ENCODE measurements at places on chromosomes 4 and X. TPM values are rescaled to one million over a fixed set of nuclear protein-coding genes. Genes with fewer than 3 reads are reported as not detected.

DNA sequence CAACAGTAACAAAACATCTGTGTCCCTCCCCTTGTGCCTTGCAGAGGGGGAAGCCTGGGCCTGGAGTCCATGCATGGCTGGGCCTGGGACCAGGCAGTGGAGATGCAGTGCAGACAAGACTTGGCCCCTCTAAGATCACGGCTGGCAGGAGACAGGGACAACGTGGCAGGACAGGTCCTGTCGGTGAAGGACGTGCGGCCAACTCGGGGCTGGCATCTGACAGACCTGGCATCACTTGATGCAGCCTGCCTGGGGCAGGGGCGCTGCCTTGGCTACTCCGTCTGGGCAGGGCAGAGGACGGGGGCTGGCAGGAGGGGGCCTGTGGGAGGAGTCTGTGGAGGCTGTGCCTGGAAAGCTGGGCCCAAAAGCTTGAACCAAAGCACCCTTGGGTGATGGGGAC, 112.1 kb downstream of the CPZ start:
- no peak for DNase-seq

DNA sequence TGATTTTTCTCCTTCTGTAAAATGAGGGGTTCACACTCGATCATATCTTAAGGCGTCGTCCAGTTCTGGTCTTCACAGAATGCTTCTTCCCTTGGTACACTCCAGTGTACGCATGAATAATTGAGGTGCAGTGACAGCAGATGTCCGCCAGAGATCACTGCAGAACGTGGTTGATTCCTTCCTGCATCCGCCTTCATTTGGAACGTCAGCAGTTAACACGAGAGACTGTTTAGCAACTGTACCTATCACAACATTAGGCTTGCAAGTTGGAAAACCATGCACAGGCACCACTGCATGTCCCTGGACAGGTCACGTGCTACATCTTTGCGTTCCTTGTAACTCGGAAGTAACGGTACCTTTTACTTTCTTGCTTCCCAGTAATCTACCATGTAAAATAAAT, 66.0 kb upstream of the GEMIN8 start:
- peak; percentile 31 for DNase-seq

Gene SPOCK3
- 2.0 TPM for total RNA-seq

Gene TBC1D14
- total RNA-seq, result 22.0 TPM

DNA sequence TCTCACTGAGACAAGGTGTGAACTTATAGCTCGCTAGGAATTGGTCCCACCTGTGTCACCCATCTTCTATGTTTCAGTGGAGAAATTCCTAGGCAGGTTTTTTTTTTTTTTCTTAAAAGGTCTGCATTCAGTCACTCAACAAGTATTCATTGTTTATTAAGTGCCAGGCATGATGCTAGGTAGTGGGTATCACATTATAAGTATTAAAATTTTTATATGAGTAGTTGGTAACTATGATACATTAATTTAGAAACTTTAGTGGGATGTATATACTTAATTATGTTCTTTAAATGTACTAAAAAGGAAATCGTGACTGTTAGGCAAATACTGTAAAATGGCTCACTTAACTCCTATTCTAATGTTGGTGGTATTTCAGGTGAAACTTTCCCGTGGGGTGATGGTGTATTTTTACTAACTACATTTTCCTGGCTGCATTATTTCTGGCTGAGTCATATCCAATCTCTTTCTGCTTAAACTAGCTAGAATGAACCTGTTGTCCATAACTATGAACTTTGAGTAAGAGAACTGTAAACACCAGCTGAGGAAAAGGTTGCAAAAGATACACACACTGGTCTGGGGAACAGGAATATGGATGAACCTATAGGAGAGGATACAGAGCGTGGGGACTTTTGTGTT, 49.3 kb upstream of the MED14 start:
- DNase-seq, result no peak

Gene ARHGAP36
- total RNA-seq, result not detected

- no peak for DNase-seq
These were observed 178.7 kb downstream of the DCTD start for GRCh38 chr4:182738283-182739047.

GRCh38 chr4:122710434-122711308, 21.8 kb upstream of the BBS12 start:
- no peak for DNase-seq

- no peak for DNase-seq
These were observed 29.1 kb downstream of the ANAPC4 start for GRCh38 chr4:25406081-25406692.

- DNase-seq, result no peak
These were observed 95.1 kb upstream of the DGKK start for GRCh38 chrX:50565718-50566117.

DNA sequence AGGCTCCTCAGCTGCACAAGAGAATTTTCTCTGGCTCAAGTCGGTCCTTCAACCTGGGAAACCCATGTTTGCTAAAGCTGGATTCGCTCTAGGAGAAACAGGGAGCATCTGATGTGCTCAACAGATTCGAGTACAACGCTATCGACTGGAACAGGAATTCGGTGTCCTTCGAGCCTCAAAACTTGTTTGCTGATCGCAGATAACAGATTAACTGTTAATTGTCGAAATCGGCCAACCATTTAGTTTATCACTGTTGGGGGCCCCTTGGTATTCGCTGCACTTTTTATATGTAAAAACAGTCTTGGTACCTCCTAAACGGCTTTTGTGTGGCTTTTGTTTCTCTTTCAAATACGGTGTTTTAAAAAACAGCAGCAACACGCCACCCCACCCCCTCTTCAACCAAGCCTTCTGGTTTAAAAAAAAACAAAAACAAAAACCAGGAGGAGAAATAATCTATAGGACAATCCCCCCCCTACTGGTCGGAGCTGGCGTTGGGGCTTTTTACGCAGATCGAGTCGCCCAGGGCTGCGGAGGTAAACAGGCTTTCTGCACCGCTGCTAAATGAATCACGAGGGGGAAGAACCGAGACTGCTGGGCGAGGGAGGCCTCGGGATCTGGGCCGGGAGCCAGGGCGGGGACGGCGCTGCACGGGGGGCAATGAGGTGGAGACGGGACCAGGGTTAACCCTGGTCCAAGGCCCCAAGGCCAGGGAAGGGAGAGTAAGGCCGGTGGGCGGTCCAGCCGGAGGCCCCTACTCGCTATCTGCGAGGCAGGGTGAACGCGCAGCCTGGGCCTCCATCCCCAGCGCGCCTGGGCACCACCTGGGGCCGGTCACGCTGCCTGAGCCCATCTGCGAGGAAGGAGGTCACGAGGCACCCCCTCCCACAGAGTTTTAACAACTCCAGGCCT, 71.7 kb upstream of the BCOR start:
- no peak for DNase-seq

DNA sequence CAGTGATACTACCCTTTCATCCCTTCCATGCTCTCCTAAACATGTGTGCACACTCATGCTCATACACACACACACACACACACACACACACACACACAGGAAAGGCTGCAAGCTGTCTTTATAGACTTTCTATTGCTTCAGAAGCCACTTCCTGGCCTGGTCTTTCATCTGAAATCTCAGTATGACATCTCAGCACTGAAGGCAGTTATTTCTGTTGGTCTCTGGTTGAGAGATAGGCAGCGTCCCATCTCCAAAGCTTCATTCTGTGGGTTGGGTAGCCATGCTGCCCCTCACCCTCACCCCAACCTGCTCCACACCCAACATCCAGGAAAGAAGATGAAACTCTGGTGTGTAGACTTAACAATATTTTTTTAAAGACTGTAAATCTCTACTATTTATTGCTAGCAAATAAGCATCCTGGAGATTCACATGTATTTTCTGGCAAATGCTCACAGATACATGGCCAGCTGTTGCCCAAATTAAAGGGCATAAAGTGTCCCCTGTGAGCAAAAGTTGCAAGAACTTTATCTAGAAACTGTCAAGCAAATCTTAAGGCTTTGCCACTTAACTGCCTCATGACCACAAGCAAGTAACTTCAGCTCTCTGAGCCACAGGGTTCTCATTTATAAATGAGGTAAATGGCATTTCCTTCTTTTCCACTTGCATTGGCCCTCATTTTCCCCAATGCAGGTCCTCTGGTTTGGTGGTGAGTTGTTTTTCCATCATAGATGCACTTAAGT, 189.8 kb upstream of the AFF2 start:
- no peak for DNase-seq

DNA sequence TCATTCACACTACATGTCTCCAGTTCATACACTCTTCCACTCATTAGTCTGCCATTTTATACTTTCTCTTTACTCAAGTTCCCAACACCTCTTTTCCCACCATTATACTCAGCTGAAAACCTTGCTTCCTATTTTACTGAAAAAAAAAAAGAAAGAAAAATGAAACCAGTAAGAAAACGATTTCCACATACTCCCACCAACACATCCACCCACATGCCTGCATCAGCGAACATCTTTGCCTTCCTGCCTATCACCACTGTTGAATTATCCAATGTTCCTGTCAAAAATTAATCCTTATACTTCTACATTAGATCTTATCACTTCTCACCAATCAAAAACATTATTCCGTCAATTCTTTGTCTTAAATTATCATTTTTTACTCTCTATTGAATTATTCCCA, 188.1 kb upstream of the FAM241A start:
- no peak for DNase-seq

DNA sequence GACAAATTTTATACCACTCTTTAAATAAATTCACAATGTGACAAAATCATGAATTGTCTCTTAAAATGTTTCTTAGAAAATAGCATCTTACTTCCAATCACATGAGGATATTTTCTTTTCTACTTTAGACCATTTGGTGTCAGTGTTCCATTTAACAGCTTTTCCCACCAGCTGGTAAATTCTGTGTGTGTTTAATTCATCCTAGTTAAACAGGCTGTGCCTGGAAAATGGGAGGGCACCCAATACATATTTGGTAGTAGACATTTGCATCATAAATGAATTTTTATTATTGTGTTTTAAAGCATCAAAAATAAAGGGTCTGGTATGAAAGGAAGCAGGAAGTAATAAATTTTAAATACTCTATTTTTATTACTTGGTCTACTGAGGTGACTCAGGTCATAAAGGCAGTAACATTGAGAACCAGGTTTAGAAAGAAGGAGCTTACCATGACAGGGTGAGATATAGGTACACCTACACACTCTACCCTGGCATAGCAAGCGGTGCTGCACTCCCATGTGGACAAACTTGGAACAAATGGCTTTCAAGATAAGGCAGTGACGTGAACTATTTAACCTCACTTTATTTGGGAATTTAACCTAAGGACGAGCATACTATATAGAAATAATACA, 344.5 kb downstream of the BMPR1B start:
- no peak for DNase-seq

- no peak for DNase-seq
These were observed 315.2 kb upstream of the SLIT2 start for GRCh38 chr4:19936476-19936875.

Data from glomerular endothelial cell (primary cell).